Thoracic aorta (tissue), 2 donors: ENCODE measurements at places on chromosomes 5 and 9. TPM values are rescaled to one million over a fixed set of nuclear protein-coding genes. Genes with fewer than 3 reads are reported as not detected.
A peak's percentile ranks its signal among the peaks of the same experiment; 100 is the strongest.

- no peak for DNase-seq
These were observed 30.7 kb downstream of the TERT start for GRCh38 chr5:1264211-1264610.

SHB gene
- total RNA-seq = 57.9 TPM

PCDHGA4 gene
- total RNA-seq = 11.4 TPM

DNA sequence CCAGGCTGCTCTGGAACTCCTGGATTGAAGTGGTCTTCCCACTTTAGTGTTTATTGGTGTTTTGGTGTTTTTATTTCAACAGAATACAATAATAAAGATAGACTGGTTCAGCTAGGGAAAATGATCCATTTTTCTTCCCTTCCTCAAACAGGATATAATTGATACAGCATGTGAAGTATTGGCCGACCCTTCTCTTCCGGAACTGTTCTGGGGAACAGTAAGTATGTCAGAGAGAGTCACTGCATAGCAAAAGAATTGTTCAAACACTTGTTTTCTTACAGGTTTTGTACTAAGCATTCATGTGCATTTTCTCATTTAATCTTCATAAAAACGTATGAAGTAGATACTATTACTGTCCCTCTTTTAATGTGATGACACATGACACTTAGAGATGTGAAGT lies 31.6 kb downstream of the NUP188 start:
- no peak for DNase-seq

CTNND2 gene
- total RNA-seq = not detected

DNA sequence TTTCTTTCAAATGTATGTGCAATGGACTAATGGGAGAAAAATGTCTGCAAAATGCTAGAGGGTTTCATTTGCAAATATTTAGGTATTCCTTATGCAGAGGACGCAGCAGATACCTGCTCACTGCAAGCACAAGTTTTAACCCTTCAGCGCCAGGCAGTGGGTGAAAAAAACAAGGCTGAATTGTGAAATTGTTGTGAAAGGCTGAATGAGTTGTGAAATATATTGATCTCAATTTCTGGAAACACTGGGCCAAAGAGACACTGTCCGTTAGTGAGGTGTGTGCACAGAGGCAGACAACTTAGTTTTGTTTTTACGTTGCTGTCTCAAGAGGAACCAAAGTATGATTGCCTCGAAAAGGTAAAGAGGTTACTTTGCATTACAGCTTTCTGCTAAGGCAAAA lies 18.8 kb downstream of the FUBP3 start:
- DNase-seq = no peak

DNA sequence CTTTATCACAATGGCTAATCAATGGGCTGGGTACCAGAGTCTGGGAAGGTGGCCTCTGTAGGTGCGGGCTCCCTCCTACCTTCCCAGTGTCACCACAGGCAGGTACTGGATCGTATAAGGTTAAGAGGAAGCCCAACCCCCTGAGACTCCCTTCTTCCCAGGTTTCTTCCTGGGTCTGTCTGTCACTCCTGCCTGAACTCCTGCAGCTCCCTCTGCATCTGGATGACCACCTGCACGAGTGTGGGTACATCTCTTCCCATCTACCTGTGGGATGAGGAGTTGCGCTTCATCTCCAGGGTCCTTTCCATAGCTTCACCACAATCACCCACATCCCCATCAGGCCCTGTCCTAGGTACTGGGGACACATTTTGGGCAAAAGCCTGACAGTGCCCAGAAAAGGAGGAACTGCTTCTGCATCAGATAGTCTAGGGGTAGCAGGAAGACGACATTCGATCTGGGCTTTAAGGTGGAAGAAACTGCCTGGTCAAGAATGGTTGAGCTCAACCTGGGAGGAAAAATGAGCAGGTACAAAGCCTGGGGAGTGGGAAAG lies 112.2 kb upstream of the ALDH1B1 start:
- DNase-seq = no peak

ADRA1B gene
- 14.8 TPM for total RNA-seq

- no peak for DNase-seq
These were observed 55.9 kb downstream of the DAP start for GRCh38 chr5:10704949-10705621.

OBP2B gene
- total RNA-seq = not detected

TAF11L7 gene
- not detected for total RNA-seq

LECT2 gene
- not detected for total RNA-seq

DNA sequence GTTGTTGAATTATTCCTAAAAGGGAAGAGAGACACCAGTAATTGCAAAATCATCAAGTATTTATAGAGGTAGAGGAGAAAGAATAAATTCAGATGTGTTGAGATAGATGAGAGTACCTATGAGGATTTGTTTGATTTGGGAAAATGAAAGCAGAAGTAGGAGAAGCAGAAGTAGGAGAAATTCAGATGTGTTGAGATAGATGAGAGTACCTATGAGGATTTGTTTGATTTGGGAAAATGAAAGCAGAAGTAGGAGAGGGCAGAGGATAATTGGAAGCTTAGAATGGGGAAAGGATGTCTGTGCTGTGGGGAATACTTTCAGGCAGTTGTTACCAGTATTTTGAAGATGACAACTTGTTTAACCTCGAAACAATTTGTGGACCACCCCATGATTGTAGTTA lies 35.1 kb upstream of the ZCCHC7 start:
- DNase-seq = no peak

NREP gene
- 15.3 TPM for total RNA-seq

DNA sequence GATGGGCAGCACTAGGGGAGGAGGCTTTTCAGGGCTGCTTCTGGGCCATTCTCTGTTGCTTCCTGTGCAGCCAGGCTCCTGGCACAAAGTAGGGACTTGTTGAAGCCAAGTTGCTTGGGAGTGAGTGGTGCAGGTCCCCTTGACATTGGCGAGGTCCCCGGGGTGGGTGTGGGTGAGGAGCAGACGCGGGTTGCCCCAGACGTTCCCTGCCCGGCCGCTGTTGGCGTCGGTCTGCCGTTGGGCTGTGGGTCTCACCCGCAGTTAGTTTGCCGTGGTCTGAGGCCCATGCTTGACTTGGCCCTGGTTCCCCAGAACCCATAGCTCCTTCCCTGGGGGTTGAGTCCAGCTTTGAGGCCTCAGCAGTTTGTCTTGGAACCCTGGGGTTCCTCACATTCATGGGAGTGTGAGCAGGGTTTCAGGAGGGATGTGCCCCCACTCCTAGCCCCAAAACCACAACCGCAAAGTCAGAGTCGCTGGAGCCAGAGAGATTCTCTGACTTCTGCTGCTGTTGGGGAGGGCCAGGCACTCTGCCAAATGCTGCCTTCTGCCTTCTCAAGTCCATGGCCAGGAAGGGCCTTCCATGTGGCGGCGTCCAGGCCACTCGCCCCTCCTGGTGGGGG lies 77.5 kb downstream of the RXRA start:
- peak; percentile 49 for DNase-seq

- DNase-seq = no peak
These were observed 29.3 kb downstream of the CSF2 start for GRCh38 chr5:132102944-132103331.

GRCh38 chr5:126354012-126354857 lies 69.0 kb upstream of the GRAMD2B start:
- DNase-seq = no peak

PLPP7 gene
- 14.2 TPM for total RNA-seq
